ENCODE measurements at places on chromosomes 16 and 17.

- no peak for DNase-seq
Observed at GRCh38 chr16:83928341-83929055, 24.5 kb upstream of the OSGIN1 start.

- DNase-seq = no peak
Observed at GRCh38 chr17:4090898-4091297, 51.9 kb downstream of the ZZEF1 start.

GRCh38 chr16:82108774-82109173 is 61.2 kb downstream of the MPHOSPH6 start:
- DNase-seq = no peak

GRCh38 chr17:2450016-2450650 is 49.3 kb upstream of the MNT start:
- DNase-seq = no peak

- DNase-seq = no peak
Observed at GRCh38 chr16:66135838-66136237, 230.7 kb upstream of the CDH5 start.

- DNase-seq = no peak
Observed at GRCh38 chr16:86597880-86598606, 19.7 kb downstream of the FOXL1 start.

GRCh38 chr16:51155820-51156806 is 5.0 kb upstream of the SALL1 start:
- DNase-seq = no peak

- DNase-seq = peak; percentile 53
Observed at GRCh38 chr17:50866950-50867362, 802 bp upstream of the TOB1 start.

- DNase-seq = no peak
Observed at GRCh38 chr16:88839745-88840599, 16.8 kb downstream of the GALNS start.

- no peak for DNase-seq
Observed at GRCh38 chr17:70353408-70354092, 184.2 kb downstream of the KCNJ2 start.

DNA sequence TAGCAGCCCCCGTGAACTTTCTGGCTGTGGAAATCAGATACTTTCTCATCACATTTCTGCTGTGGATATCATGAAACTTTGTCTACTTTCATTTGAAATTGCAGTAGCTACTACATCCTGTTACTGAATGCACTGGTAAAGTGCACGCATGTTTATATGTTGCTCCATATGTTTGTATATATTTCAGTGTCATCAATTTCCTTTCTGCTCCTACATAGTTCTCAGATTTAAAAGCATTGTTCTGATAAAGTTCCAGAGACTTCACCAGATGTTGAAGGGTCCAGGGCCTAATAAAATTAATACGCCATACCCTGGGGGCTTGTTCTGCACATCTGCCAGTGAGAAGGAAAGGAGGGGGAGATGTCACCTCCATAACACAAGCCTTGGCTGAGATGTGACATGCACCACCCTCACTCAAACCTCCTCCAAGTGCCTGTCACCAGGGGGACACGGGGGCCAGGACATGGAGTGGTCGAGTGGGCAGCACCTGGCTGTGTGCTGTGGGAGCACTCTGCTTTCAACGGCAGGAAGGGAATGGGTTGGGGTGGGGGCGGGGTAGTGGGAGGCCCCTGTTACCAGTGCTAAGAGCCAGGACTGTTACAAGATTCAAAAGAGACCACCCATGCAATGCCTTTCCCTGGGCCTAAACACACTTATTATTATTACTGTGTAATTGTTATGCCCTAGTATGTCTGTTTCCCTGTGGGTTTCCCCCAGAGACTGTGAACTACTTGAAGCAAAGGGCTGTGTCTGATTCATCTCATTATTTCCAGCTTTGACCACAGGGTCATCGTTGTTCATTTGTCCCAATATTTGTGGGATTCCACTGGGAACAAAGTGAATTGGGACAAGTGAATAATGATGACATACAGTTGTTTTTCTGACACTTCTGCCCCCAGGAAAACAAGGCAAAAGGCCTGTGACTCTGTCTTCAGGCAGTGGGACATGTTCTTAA is 193.4 kb downstream of the FOXL1 start:
- DNase-seq = no peak

GRCh38 chr17:10805911-10806310 is 2.0 kb upstream of the TMEM238L start:
- DNase-seq = no peak

GRCh38 chr17:66412857-66413558 is 110.6 kb downstream of the PRKCA start:
- no peak for DNase-seq

DNA sequence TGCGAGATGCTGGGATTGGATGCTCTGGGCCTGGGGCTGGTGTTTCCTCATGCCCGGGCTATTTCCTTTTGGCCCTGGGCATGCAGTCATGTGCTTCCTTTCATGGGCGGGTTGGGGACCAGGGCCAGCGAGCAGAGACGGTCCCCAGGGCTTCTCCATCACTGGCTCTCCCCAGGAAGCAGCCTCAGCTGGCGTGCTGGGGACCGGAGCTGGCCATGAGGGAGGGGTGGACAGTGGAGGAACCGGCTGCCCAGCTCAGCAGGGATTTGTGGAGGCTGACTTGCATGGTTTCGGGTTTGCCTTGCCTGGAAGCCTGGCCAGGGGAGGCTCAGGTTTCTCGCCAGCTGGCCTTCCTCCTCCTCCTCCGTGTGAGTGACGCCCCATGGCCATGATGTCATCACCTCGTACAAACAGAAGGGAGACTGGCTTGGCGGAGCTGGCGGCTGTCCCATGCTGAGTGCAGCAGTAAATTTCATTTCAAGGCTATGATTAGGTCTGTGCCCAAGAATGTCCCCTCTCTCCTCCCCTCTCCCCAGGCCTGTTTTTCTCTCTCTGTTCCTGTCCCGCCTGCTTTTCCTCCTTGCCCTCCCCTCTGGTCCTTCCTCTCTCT is 8.9 kb upstream of the TIMP2 start:
- DNase-seq = no peak

DNA sequence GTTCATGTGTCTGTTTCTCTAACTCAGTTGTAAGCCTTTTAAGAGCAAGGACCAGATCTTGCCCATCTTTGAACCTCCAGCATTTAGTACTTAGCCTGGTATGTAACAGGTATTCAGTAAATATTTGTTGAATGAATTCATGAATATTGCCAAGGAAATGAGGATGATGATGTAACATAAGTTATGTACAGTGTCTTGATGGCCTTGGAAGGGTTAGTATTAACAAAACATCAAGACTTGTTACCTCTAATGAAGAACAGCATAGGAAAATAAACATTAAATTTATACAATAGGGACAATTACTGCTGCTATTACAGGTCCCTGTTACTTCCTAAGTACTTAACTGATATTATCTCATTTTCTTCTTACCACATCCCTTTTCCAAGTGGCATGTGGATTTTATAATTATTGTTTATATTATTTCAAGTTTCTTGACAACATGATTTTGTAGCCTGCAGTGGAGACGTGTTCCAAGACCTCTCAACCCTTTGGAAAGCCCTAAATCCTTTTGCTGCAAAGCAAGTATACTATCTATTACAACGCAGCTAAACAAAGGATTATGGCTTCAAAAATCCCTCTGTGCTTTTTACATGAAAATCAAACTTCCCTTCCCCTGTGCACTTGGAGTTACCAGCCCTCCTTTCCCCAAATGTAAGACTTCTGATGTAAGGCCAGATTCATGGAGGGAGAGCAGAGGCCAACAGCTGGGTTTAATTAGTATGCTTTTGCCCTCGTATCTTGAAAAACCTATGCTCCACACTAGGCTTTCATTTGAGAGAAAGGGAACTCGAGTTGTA is 77.4 kb upstream of the SMIM36 start:
- DNase-seq = no peak

DNA sequence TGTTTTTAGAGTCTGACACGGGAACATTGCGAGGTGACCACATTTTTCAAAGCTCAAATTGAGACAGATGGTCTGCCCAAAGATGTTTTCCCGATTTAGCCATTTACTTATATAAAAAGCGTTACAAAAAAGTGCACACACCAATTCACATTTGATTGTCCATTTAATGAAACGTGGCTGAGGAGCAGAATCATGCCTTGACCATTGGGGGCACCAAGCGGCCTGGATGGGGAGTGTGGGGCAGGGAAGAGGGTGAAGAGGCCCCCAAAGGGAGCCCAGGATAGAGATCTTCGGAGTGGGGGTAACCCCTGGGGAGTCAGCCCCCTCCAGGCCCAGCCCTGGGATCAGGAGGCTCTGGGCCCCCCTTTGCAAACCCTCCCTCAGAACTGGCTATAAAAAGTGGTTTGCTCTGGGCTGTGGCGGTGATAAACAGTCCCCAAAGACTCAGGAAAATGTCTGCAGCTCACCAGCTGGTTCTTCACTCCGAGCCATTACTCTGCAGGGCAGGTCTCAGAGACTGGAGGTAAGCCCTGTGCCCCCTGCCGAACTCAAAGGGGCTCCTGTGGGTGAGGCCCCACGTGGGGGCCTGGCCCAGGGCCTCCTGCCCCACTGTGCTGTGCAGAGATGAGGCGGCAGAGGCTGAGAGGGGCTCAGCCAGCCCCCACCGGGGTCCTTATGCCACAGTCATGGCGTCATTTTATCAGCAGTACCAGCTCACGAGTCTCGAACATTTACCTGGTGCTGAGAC is 105.9 kb upstream of the SEC14L1 start:
- DNase-seq = no peak

DNA sequence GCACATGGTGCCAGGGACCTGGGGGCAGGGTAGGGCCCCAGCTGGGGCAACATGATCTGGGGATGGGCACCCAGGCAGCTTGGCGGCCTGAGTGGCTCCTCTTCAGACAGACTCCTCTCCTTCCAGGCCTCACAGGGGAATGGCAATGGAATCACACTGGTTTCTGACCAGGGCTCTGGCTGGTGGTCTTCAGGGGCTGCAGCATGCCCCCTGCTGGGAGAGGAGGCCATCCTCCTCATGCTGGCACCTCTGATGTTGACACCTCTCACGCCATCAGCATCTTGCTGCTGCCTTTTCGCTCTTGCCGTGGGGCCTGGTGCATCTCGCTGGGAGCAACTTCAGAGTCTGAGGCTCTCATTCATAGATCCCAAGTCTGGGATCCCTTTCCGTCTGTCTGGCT is 11.2 kb upstream of the GFOD2 start:
- DNase-seq = no peak

- no peak for DNase-seq
Observed at GRCh38 chr16:56918467-56919012, 13.4 kb upstream of the HERPUD1 start.

- no peak for DNase-seq
Observed at GRCh38 chr17:4946312-4946976, 1.9 kb downstream of the PFN1 start.

- DNase-seq = no peak
Observed at GRCh38 chr16:55435387-55435786, 43.6 kb upstream of the MMP2 start.

DNA sequence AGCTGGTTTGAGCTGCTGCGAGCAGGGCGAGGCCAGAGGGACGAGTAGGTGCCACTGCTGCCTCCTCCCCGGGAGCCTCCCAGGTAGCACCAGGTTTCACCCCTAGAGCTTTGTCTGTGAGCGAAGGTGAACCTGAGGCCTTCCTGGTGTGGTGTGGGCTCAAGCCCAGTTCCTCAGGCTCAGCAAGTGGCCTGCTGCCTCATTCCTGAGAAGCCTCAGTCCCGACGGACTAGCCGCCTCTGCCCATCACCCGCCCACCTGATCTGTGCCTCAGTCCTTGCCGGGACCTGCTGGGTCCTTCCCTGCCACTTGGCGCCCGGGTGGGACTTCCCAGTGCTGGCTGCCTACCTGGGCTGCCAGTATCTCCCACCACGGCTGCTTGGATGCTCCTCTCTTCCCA is 1.7 kb downstream of the NLRC3 start:
- DNase-seq = no peak

DNA sequence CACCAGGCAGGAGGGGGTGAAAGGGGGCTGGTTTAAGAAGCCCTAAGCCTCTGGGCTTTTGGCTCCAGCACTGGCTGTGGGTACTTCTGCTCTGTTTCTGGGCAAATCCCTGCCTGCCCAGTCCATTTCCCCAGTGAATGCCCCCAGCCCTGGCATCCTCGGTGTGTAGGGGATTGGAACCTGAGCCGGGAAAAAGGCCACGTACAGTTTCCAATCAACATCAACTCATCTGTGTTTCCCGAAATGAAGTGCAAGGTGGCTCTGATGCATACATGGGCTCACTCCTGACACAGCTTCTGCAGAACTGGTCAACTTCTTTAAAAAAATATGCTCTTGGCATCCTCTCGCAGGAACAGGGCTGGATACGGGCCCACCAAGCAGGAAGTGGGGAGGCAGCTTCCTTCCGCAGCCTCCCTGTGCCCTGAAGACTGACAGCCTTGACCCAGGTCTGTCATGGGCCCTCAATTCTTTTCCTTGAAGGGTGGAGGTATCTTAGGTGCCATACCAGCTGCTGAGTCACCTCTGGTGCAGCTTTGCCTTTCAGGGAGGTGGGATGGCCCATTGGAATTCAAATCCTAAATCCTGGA is 73.3 kb downstream of the N4BP1 start:
- no peak for DNase-seq

- no peak for DNase-seq
Observed at GRCh38 chr17:50634224-50634914, at the start of gene ABCC3. ABCC3 (plus strand) TSS chr17:50634881; CDS start chr17:50634937, 56 bp downstream.

DNA sequence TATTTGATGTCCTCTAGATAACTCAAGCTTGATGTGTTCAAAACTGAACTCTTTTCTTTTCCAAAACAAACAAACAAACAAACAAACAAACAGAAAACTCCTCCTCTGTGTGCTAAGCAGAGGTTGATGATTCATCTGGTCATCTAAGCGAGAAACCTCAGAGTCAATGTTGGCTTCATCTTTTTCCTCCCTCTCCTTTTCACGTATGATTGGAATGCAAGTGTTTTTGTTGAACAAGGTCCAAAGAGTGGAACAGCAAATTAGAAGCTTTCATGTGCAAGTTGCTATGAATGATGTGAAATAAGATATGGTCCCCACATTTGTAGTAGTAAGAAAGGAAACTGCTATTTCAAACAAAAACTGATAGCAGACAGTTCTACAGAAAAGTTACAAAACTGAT is 52.5 kb downstream of the TBX4 start:
- DNase-seq = no peak

- DNase-seq = no peak
Observed at GRCh38 chr17:30433514-30433913, 43.7 kb upstream of the GOSR1 start.

GRCh38 chr16:22673421-22673831 is 140.5 kb upstream of the HS3ST2 start:
- no peak for DNase-seq

GRCh38 chr16:82301146-82301755 is 131.2 kb upstream of the MPHOSPH6 start:
- no peak for DNase-seq

- DNase-seq = peak; percentile 13
Observed at GRCh38 chr16:78896280-78896679, 704.3 kb downstream of the MAF start.

DNA sequence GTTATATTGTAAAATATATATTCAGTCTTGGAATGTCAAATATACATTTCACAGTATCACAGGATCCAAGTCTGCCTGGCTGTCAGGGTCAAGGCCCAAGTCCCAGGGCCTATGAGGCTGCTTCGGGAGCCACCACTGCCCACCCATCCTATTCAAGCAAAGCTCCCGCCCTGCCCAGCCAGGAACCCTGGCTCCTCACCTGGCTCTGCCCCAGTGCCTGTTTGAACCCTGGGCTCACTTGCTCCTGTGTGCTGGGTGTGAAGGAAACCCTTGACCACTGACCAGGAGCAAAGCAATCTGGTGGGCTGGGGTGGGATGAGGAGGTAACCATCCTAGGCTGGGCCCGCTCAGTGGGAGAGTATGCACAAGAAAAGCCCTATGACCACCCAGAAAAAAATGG is 27.0 kb downstream of the ITGAE start:
- DNase-seq = no peak

Data from T-helper 22 cell (primary cell).